ENCODE measurements at places on chromosomes 11 and 22.

- DNase-seq = no peak
These were observed 2.4 kb downstream of the C22orf15 start for GRCh38 chr22:23764899-23765881.

GRCh38 chr11:11845071-11845470, 3.3 kb downstream of the USP47 start:
- DNase-seq = no peak

GRCh38 chr22:37185646-37186227, 2.3 kb downstream of the C1QTNF6 start:
- no peak for DNase-seq

DNA sequence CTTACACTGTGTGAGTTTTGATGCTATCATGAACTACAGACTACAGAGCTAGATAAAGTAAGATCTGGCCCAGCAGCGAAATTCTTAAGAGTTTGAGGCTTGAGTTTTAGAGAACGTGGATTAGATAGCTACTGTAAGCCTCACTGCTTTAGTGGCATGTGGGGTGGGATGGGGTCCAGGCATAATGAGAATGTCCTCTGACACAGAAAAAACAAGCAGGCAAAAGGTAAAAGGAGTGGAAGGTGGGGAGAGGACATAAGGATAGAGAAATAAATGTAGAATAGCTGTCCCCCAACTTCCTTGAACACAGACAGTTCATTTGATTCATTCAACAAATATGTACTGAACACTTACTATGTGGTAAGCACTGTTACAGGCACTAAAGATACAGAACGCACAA, 324.5 kb upstream of the PITPNB start:
- DNase-seq = no peak

GRCh38 chr11:11961399-11962028, 46.9 kb downstream of the DKK3 start:
- DNase-seq = no peak

DNA sequence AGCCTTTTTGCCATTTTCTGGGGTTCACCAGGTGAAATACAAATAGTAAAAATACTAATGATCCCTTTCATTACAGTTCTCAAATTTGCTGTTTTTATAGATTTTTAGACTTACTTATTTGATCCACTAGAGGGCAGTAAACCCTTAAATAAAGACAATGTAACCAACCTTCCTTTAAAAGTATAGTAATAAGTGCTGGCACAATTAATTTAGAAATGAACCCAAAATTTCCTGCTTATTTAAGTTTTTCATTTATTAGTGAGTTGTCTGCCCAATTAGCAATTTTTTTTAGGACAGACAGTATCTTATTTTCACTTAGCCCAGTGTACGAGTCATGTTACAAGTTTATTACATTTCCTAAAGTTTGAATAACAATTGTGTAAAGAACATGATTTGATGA, 4.7 kb downstream of the DDIAS start:
- peak; percentile 22 for DNase-seq

DNA sequence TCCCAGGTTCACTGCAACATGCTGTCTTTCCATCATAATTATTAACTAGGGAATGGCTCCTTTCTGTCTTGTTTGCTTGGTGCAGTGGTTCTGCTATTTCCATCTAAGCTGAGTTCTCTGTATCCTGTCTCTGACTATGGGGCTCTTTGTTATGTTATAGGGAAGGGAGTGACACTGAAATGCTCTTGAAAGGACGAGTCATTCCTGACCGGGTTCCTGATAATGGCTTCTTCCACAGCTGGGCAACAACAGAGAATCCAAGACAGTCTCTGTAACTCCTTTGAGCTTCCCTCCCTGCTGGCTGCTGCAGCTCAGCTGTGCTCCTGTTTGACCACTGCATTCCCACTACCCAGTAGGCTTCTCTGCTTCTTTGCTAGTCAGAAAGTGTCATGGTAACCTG, 24.1 kb downstream of the OR2AT4 start:
- DNase-seq = no peak

DNA sequence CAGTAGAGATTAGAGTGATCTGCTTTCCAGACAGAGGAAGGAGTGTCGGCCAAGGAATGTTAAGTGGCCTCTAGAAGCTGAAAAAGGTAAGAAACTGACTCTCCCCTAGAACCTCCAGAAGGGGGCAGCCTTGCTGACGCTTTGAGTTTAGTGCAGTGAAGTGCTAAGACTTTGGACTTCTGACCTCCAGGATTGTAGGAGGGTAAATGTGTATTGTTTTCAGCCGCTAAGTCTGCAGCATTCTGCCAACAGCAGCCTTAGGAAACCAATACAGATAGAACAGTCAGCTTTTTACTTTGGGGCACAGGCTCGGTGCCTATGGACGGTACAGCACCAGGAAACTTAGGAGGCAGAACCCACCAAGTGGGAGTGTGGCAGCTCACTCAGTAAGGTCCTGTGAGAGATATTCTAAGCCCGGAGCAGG, 3.6 kb upstream of the TBC1D22A start:
- DNase-seq = peak; percentile 47
